Coronary artery (tissue), 2 donors: ENCODE measurements at places on chromosomes 2 and 18.

DNA sequence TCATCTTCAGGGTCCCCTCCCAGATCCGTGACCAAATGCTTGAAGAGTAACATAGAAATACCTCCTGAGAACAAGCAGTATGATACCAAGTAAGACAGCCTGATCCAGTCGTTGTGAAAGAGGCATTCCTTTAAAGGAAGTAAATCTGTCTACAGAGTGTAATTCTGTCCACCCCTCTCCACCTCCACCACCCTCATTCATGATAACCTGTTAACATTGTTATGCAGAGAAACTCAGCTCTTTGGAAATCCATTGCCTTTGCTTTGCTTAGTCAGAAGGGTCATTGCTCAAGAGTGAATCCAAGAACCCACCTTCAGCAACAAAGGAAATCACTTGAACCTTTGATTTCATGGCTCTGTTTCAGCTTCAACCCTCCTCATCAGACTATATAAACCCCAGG lies 155.6 kb downstream of the CYP26B1 start:
- DNase-seq: no peak

GRCh38 chr18:54388203-54389142 lies 30.8 kb downstream of the C18orf54 start:
- DNase-seq: no peak

GRCh38 chr2:74333896-74334586 lies 9.2 kb downstream of the SLC4A5 start:
- no peak for DNase-seq

GRCh38 chr2:72113847-72114692 lies 33.6 kb downstream of the CYP26B1 start:
- DNase-seq: peak; percentile 28

DNA sequence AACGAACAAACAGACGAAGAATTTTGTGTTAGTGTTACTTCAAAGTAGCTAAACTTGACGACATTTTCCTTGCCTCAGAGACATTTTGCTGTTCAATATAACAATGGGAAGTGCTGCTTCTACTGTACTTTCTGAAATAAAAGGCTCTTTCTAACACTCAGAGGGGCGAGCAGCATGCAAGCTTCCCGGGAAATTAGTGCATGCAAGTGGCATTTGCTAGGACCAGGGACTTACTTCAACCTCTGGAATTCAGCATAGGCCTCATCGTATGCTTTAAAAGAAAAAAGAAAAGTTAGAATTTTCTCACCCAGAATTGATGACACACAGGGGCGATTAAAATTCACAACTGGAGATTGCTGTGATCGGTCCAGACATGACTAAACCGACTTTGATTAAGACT lies 62.5 kb upstream of the LPIN2 start:
- no peak for DNase-seq

DNA sequence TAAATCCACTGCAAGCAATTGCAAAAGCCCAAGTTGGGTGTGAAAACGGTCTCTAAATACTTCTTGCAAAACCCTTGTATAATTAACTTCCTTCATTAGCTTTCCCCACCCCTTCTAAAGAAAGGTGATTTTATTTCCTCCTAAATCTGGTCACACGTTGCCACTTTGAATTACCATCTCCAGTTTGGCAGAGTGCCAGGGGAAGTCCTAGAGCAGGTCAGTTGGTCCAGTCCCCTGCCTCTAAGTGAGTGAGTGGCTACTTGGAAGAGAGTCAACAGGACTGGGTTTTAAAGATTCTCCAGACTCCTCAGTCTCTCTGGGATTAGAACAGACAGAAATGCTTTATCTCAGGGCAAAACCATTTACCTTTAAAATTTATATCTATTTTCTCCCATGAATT lies 18.7 kb upstream of the LYPD6B start:
- no peak for DNase-seq

DNA sequence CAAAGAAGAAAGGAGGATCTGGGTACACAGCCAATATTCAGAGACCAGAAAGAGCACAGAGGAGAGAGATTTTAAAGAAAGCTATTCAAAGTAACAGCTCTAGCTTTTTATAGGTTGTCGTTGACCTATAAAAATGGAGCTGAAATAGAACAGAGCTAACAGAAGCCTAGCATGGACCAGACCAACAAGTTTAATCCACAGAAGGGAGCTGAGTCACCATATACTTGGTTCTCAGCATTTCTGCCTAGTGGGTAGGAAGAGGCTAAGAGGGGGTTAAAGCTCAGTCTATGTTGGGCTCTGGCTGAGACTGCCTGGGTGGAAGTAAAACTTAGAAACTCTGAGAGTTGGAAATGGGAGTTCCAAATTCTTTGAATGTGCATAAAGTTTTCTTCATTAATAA lies 678.0 kb upstream of the CDH2 start:
- no peak for DNase-seq

DNA sequence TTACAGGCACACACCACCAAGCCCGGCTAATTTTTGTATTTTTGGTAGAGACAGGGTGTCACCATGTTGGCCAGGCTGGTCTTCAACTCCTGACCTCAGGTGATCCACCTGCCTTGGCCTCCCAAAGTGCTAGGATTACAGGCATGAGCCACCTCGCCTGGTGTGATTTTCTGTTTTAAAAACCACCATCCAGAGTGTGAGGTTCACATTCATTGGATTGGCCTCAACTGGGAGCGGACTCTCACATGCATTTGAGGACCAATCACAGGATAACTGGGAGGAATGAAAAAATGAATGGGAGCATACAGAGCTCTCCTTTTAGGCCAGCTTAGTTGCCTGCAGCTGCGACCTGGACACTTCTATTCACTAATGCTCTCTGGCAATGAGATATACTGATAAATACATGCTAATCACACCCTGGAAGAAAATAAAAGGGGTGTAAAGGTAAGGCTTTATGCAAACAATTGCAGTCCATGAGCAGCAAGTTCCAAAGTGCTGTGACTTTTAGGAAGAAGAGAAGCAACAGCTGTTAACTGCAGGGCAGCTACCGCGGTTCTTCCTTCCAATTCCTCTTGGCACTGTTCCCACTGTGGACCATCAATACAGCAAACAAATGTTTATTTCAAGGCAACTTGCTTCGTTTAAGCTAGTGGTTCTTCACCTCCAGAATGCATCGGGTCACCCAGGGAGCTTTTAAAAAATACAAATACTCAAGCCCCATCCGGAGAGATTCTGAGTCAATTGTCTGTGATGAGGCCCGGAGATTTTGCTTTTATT lies 49.5 kb upstream of the FZD5 start:
- no peak for DNase-seq

DNA sequence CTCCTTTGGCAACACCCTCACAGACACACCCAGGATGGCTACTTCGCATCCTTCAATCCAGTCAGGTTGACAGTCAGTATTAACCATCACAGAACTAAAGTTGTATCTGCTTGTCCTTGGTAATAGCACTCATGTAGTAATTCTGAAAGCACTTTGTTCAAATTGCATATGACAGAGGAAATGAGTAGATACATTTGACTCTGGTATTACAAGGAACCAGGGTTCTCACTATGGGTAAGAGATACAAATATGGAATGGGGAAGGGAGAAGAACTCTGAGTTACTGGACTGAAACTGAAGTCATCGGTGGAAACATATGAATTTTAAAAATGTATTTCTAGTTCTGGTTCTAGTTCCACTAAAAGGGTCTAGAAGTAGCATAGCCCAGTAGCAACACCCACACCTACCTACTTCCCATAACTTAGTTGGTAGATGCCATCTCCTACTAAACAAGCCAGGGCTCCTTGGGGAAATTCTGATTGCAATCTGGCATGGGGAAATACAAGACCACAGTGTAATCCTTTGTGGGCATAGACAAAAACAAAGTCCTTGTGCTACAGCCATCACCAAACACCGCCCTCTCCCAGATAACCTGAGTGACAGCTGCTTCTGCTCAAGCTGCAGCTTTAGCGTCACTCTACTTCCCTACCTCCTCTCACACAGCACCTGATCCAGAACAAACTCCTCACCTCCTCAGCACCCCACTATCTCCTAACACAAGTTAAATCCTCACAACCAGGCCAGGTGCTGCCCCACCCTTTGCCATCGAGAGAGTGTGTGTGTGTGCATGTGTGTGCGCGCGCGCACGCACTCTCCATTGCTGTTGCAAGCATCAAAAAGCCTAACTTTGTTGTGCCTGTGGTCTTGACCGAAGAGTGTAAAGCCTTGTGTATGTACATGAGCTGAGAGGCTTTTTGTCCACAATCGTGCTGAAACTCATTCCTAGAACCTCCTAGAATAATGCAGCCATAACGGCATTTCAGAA lies 31.4 kb upstream of the CD226 start:
- DNase-seq: no peak

DNA sequence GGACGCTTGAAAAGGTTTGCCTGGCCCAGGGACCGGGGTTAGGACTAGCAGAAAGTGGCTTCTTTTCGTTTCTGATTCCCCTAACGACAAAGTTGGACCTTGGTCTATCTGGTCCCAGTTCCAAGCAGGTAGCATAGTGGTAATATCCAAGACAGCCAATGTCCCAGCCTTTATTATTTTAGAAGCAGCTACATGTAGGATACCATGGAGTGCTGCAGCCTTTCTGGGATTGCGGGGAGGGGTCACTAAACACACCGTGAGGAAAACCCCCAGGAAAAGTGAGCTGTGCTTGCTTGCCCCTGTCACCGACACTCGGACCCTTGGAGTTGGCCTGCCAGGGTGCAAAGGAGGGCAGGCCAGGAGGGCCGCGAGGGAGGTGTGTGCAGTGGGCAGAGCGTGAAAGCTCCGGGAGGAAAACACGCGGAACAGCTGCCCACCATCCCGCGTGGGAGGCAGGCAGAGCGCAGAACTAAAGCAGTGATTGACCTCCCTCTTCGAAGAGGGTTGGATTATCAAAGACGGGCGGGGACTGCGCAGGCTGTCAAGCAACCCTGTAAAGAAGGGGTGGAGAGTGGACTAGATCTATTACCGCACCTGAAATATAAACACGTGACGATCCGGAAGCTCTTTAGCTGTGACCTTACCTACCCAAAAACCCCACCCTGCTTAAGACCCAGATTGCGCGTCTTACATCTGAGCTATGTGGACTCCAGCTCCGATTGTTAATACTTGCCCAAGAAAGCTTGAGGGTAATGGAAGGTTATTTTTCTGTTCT lies 624 bp upstream of the MAP4K3 start:
- peak; percentile 73 for DNase-seq

DNA sequence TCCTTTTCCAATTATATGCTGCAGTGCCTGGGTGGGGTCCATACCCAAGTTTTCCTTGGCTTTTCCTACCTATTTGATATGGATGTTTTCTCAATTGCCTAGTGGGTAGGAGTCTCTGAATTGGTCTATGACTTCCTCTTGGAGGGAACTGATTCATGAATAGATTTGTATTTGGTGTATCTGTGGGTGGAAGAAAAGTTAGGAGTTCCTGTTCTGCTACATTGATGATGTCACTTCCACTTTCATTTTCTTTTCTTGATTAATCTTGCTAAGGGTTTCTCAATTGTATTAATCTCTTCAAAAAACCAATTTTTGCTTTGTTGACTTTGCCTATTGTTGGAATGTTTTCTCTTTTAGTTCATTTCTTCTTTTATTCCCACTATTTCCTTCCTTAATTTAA lies 37.4 kb upstream of the SLC9A2 start:
- no peak for DNase-seq

DNA sequence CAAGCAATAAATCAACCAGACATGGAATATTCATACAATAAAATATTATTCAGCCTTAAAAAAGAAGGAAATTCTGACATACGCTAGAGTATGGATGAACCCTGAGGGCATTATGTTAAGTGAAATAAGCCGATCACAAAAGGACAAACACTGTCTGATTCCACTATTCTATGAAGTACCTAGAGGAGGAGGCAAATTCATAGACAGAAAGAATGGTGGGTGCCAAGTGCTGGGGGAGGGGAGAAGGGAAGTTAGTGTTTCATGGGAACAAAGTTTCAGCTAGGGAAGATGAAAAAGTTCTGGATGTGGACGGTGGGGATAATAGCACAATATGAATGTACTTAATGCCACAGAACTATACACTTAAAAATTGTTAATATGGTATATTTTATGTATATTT lies 19.8 kb downstream of the SMAD7 start:
- DNase-seq: no peak

DNA sequence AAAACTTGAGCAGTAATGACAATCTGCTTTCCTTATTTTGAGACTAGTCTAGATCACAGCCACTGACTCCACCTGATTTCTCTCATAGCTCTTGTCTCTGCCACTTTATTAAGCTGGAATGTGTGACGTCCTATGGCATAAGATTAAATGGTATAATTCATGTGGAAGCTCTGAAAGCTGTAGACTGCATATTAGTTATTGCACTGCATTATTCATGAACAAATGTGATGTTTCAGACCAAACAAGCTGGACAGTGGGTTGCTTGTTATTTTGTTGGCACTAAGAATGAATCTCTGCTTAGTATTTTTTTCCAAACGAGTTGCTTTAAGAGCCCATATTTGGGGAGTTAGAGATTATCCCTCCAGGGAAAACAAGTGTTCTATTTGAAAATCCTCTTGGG lies 1218.5 kb downstream of the SUCLG1 start:
- DNase-seq: no peak

DNA sequence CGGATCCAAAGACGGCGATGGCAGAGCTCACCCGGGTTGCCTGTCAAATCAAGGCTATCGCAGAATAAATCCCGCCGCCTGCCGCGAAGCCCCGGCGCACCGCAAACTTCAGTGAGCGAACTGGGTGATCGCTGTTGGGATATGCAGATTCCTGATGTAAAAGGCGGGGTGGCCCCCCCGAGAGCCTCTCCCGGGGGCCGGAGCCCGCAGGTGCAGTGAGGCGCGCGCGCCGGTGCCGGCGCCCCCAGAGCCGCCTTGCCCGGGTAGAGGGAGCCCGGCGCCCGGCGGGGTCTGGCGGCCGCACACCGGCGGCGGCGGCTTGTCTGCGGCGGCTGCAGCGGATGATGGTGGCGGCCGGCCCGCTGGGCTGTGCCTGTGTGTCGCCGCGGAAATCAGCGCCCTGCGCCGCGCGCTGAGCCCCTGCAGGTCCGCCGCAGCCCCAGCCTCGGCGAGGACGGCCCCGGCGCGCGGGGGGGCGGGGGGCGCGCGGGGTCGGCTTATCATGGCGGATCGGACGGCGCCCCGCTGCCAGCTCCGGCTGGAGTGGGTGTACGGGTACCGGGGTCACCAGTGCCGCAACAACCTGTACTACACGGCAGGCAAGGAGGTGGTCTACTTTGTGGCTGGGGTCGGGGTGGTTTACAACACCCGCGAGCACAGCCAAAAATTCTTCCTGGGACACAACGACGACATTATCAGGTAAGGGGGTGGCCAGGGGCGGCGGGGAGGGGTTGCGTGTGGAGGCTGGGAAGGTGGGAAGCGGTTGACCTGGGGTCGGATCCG lies 1.3 kb downstream of the EML6 start:
- no peak for DNase-seq

DNA sequence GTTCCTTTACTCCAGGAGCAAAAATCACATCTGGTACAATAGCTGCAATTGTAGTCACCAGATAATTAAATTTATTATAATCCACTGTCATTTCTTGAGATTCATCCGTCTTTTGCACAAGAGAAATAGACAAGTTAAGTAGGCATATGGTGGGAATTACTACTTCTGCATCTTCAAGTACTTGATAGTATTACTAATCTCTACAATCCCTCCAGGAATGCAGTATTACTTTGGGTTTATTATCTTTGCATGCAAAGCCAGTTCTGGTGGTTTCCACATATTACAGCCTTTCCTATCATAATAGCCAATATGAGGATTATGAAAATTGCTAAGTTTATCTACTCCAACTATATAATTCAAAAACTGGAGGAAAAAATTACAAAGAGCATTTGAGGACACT lies 254.1 kb downstream of the IKZF2 start:
- DNase-seq: no peak

GRCh38 chr2:23563673-23564614 lies 179.0 kb downstream of the KLHL29 start:
- peak; percentile 82 for DNase-seq

- no peak for DNase-seq
Measured at GRCh38 chr18:4433717-4434116, 21.4 kb downstream of the DLGAP1 start.
